ENCODE measurements at places on chromosomes 2 and 18. TPM values are rescaled to one million over a fixed set of nuclear protein-coding genes. Genes with fewer than 3 reads are reported as not detected.

DNA sequence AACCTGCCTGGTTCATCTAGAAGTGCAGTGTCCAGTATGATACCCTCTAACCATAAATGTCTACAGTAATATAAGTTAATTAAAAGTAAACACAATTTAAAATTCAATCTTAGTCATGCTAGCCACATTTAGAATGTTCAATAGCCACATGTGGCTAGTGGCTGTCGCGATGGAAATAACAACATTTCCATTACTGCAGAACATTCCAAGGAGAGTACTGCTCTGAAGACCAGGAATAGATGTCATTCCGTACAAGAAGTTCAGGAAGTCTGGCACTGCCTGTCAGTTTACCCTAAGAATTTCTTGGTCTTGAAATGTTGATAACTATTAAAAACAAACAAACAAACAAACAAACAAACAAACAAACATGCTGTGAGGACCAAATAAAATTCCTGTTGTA, 17.2 kb downstream of the LANCL1 start:
- DNase-seq: no peak

GRCh38 chr2:189511960-189512319, 68.6 kb downstream of the SLC40A1 start:
- DNase-seq: no peak

- DNase-seq: no peak
Observed at GRCh38 chr2:63789338-63790020, 52.2 kb upstream of the UGP2 start.

DNA sequence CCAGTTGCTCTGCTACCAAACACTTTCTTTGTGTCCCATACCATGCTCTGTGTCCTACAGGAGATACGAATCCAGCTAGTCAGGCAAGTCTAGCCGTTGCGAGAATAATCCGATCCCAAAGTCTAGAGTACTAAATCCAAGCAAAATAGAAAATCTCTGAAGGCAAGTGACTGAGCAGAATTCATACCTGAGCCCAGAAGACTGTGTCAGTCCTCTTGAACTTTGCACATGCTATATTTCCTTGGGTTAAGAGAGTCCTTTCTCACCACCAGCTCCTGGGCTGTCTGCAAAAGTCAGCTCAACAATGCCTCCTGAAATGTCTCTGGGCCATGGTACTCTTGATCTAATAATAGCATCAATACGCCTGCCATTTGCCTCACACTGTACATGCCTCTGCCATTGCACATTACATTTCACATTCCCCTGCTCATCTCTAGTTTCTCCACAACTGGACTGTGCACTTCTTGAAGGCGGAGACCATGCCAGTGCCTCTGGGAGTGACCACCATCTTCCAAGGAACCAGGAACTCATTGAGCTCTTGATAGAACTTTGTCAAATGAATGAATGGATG, 265.8 kb upstream of the ID2 start:
- no peak for DNase-seq

Gene UGT1A3
- total RNA-seq: not detected

Gene LOXHD1
- total RNA-seq: not detected

- peak; percentile 6 for DNase-seq
Observed at GRCh38 chr2:70104231-70105111, 17.2 kb downstream of the PCBP1 start.

DNA sequence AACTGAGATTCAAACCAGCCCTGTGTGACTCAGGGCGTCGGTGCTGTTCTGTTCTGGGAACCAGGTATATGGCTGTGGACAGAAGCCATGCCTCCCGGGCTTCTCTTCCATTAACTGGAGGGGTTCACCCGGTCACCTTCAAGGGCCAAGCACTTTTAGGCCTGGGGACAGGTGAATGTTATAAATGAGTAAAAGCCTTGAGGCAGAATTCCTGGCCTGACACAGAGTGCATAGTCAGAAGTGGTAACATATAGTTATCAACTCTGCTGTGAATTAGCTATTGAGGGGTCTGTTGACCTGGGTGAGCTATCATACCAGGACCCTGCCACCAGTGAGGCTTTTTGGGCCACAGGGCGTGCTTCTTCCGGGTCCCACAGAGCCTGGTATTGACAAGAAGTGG, 2.7 kb downstream of the FHOD3 start:
- no peak for DNase-seq

DNA sequence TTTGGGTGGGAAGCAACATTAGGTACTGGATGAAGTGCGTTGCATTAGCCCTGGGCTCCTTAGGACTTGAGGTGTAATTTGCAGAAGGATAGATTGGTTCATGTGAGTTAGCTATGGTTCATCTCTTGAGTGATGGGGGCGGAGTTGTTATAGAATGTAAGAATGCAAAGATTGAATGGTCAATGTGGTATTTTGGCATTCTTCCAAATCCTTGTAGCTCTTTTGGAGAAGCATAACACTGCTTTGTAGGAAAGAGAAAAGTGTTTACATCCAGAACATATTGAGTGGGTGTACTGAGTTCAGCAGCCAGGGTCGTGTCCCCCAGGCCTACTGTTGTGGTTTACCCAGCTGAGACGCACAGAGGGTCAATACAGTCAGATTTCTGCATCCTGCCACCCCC, 173.5 kb downstream of the FMNL2 start:
- no peak for DNase-seq

DNA sequence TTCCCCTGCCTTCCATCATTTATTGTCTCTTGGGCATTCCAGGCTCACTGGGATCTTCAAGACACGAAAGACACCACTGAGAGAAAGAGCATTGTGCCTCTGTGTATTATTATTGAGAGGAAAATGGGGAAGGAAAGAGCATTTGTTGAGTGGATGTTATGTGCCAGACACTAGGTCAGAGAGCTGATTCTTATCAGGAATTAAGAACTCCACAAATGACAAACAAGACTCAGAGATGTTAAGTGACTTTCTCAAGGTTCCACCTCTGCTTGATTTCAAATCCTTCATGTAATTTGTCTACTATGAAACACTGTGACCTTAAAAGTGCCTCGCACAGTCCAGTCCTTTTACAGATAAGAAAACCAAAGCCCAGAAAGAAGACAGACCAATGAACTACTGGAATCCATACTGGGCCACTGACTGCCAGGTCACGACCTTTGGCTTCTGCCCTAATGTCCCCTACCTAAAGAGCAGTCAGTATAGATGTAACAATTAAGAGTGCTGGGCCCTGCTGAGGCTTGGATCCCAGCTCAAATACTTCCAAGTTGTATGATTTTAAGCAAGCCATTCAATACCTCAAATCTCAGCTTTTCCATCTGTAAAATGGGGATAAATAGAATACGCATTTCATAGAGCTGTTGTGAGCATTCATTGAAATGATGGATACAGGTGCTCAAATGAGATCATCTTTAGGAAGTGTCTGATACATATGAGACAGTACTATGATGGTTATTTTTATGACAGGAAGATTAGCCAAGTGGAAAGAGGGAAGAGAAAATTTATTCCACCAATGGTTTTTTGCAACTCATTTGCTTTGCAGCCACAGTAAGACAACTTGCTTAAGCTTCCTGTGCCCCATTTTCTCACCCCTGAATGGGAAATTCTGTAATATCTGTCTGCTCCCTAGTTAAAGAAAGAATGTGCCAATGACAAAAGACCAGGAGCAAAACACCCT, 10.9 kb downstream of the KLF7 start:
- DNase-seq: no peak

- DNase-seq: no peak
Observed at GRCh38 chr2:101775092-101775491, 77.6 kb downstream of the MAP4K4 start.

DNA sequence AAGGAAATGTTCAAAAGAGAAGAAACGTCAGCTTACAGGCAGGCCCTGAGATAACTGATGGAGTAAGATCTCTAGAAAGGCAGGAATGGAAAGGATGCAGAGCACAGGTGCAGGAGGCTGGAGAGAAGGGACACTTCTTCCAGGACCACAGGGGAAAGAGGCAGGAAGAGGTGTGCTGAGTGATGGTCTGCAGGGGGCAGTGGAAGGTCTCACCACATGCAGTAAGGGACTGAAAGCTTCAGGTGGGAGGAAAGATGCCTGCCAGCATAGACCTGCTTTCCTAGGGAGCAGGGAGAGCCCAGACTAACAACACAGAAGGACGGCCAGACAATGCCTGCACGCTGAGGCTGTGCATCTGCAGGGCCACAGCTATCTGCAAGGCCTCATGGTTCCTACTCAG, 156.8 kb downstream of the L3MBTL4 start:
- DNase-seq: no peak
